ENCODE measurements at places on chromosomes 11 and 22.

- peaks cover 8% of the 10 kb centered on the region for H3K4me1 ChIP-seq
- H3K27ac ChIP-seq: no peak overlapping the region
- no peaks in the 10 kb centered on the region for H3K27me3 ChIP-seq
- DNase-seq: no peak
- H3K4me3 ChIP-seq: no peak overlapping the region
Observed at GRCh38 chr22:20517422-20517821, 10.0 kb downstream of the MED15 start.

DNA sequence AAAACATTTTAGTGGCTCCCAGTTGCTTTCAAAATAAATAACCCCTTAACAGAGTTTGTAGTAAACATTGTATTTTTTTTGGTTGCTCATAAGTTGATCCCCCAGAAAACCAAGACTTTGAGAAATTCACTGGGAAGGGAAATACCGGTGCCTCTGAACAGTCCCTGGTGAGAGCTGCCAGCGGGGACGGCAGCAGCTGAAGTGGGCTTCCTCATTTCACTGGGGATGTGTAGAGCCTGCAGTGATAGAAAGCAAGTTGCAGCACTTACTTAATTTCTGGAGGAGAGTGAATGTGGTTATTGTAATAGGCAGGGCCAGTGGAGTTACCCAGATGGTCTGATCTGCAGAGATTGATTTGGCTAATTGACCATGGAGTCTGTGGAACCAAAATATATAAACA is 18.6 kb upstream of the MCHR1 start:
- H3K27me3 ChIP-seq: no peaks in the 10 kb centered on the region
- DNase-seq: no peak
- H3K4me1 ChIP-seq: peaks cover 16% of the 10 kb centered on the region

DNA sequence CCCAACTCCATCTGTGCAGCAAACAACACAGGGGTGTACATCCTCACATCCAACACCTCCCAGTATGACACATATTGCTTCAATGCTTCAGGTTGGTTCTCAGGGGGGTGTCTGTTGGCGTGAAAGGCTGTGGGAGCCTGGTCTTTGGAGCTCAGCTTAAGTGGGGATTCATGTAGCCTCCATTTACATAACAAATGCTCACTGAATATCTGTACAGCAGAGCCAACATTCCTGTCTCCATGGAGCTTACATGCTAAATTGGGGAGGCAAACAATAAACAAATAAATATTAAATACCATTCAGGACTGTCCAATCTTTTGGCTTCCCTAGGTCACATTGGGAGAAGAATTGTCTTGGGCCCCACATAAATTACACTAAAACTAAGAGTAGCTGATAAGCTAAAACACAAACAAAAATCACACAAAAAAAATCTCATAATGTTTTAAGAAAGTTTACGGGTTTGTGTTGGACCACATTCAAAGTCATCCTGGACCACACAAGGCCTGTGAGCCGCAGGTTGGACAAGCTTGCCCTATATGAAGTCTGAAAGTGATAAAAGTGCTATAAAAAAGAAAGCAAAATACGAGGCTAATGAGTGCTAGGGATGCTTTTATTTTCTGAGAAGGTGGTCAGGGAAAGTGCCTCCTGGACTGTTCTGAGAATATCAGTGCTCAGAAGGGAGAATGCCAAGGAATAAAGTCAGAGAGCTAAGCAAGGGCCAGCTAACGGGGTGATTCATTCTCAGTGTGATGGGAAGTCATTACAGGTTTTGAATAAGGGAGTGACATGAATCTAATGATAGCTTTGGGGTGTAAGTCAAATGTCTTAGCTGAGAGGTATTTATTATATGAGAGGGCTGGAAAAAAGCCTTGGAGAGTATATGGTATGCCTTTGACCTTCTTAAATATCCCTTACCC is 41.6 kb downstream of the CD44 start:
- H3K4me1 ChIP-seq: no peaks in the 10 kb centered on the region
- no peaks in the 10 kb centered on the region for H3K36me3 ChIP-seq
- H3K27me3 ChIP-seq: no peaks in the 10 kb centered on the region
- no peak overlapping the region for H3K4me3 ChIP-seq
- H3K27ac ChIP-seq: no peak overlapping the region

GRCh38 chr22:47854251-47854650 is 1091.8 kb downstream of the TBC1D22A start:
- H3K4me3 ChIP-seq: no peak overlapping the region
- H3K27me3 ChIP-seq: peaks cover 20% of the 10 kb centered on the region
- no peaks in the 10 kb centered on the region for H3K36me3 ChIP-seq
- no peaks in the 10 kb centered on the region for H3K4me1 ChIP-seq

GRCh38 chr11:726278-727220 is 20.5 kb downstream of the EPS8L2 start:
- H3K27ac ChIP-seq: no peak overlapping the region
- H3K27me3 ChIP-seq: no peaks in the 10 kb centered on the region
- peaks cover 37% of the 10 kb centered on the region for H3K4me1 ChIP-seq
- peaks cover 20% of the 10 kb centered on the region for H3K36me3 ChIP-seq
- H3K4me3 ChIP-seq: no peak overlapping the region

- DNase-seq: no peak
- no peaks in the 10 kb centered on the region for H3K36me3 ChIP-seq
- no peak overlapping the region for H3K4me3 ChIP-seq
- no peak overlapping the region for H3K27ac ChIP-seq
- H3K4me1 ChIP-seq: no peaks in the 10 kb centered on the region
Observed at GRCh38 chr11:11532574-11532973, 89.2 kb downstream of the GALNT18 start.

- no peak overlapping the region for H3K27ac ChIP-seq
- peaks cover 1% of the 10 kb centered on the region for H3K36me3 ChIP-seq
- no peaks in the 10 kb centered on the region for H3K27me3 ChIP-seq
- no peak for DNase-seq
- H3K4me1 ChIP-seq: no peaks in the 10 kb centered on the region
Observed at GRCh38 chr11:32905028-32905667, 12.5 kb downstream of the QSER1 start.

GRCh38 chr11:46733234-46733633 is 14.2 kb downstream of the F2 start:
- H3K4me1 ChIP-seq: peaks cover 33% of the 10 kb centered on the region
- H3K27me3 ChIP-seq: no peaks in the 10 kb centered on the region
- DNase-seq: no peak
- H3K4me3 ChIP-seq: no peak overlapping the region
- peaks cover 63% of the 10 kb centered on the region for H3K36me3 ChIP-seq
- H3K27ac ChIP-seq: no peak overlapping the region

GRCh38 chr11:64523456-64524157 is 67.4 kb upstream of the SLC22A12 start:
- H3K4me3 ChIP-seq: no peak overlapping the region
- no peak for DNase-seq
- H3K4me1 ChIP-seq: no peaks in the 10 kb centered on the region
- no peaks in the 10 kb centered on the region for H3K36me3 ChIP-seq

GRCh38 chr22:49181431-49181830 is 646.2 kb downstream of the BRD1 start:
- no peak for DNase-seq
- no peak overlapping the region for H3K4me3 ChIP-seq
- H3K4me1 ChIP-seq: peaks cover 21% of the 10 kb centered on the region
- no peaks in the 10 kb centered on the region for H3K36me3 ChIP-seq
- H3K27ac ChIP-seq: no peak overlapping the region

- no peaks in the 10 kb centered on the region for H3K27me3 ChIP-seq
- H3K27ac ChIP-seq: no peak overlapping the region
- DNase-seq: no peak
Observed at GRCh38 chr11:116348226-116348625, 424.6 kb downstream of the BUD13 start.

- H3K4me1 ChIP-seq: peaks cover 100% of the 10 kb centered on the region
- no peak overlapping the region for H3K27ac ChIP-seq
- DNase-seq: no peak
Observed at GRCh38 chr11:75513250-75513649, 12.5 kb downstream of the GDPD5 start.

DNA sequence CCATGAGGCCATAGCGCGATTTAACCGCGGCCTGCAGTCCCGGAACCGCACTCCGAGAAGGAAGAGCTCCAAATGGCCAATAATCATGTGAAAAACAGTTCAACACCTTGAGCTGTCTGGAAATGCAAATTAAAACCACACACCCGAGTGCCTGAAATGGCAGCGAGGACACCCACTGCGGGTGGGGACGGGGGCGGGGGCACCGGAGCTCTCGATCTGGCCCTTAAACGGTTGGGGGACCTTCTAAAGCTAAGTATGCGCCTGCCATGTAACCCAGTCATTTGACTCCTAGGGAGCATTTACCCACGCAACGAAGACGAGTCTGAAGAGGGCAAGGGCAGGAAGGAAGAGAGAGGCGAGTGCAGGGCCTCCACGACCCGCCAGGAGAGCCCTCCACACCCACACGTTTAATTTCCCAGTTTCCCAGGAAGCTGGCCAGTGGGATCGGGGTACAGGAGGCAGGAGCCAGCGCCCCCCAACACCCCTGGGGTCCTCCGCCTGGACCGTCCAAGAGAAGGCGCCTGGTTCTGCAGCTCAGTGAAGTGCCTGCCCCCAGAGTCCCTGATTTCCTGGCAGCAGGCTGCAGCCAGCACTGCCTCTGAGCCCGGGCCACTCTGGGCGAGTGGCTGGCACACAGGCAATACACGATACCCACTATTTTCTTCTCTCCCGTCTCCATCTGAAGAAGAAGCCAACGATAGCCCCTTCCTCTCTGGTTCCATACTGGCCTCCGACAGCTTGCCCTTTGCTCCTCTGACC is 1.7 kb downstream of the TTLL8 start:
- H3K4me1 ChIP-seq: peaks cover 7% of the 10 kb centered on the region
- no peak overlapping the region for H3K4me3 ChIP-seq
- no peak for DNase-seq
- H3K36me3 ChIP-seq: no peaks in the 10 kb centered on the region
- H3K27me3 ChIP-seq: peaks cover 19% of the 10 kb centered on the region

DNA sequence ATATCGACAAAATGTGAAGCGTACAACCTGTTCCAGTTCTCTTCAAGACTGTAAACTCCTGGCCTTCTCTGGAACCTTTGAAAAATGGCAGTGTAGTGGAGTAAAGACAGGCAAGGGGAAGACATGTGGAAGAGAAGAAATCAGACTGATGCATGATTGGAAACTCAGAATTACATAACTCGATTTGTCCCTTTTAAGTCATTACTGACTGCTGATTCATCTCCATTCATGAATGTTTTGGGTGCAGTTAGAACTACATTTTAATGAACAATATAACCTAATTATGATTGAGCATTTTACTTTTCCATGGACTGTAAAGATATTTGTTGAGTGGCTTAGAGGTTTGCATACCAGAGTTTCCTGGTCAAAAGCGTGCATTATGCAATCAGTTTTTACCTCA is 32.9 kb downstream of the FAT3 start:
- H3K27ac ChIP-seq: no peak overlapping the region
- no peaks in the 10 kb centered on the region for H3K4me1 ChIP-seq
- H3K36me3 ChIP-seq: no peaks in the 10 kb centered on the region
- no peaks in the 10 kb centered on the region for H3K27me3 ChIP-seq
- DNase-seq: no peak
- no peak overlapping the region for H3K4me3 ChIP-seq

GRCh38 chr22:17540481-17540880 is 22.8 kb upstream of the SLC25A18 start:
- no peaks in the 10 kb centered on the region for H3K27me3 ChIP-seq
- DNase-seq: no peak
- no peaks in the 10 kb centered on the region for H3K4me1 ChIP-seq
- no peaks in the 10 kb centered on the region for H3K36me3 ChIP-seq
- no peak overlapping the region for H3K27ac ChIP-seq
- H3K4me3 ChIP-seq: no peak overlapping the region

DNA sequence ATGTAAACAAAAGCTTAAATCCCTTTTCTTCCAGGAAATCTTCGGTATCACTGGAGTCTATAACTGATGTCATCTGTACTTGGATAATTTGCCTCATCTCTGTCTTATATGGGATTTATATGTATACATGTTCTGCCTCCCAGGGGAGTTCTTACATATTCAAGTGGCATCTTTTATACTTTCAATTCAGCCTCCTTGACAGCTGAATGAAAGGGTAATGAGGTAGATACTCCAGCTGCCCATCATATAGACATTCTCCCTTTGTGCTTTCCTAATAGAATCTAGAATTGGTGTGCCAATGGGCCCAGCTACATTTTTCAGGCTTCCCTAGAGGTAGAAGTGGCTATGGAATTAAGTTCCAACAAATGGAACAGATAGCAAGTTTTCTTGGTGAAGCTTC is 223.8 kb downstream of the LRRC4C start:
- no peaks in the 10 kb centered on the region for H3K27me3 ChIP-seq
- no peak overlapping the region for H3K4me3 ChIP-seq
- DNase-seq: no peak
- H3K4me1 ChIP-seq: no peaks in the 10 kb centered on the region
- no peaks in the 10 kb centered on the region for H3K36me3 ChIP-seq

GRCh38 chr22:44068422-44069191 is 44.5 kb downstream of the PARVB start:
- DNase-seq: no peak
- no peaks in the 10 kb centered on the region for H3K4me1 ChIP-seq
- H3K27me3 ChIP-seq: 0 out of 3 replicates have a peak, but pooled peaks cover 3% of the 10 kb centered on the region
- no peak overlapping the region for H3K4me3 ChIP-seq

GRCh38 chr22:23289851-23290724 is 109.8 kb downstream of the BCR start:
- peaks cover 19% of the 10 kb centered on the region for H3K36me3 ChIP-seq
- peak; percentile 80 for DNase-seq
- peak overlapping the region; percentile 63 for H3K27ac ChIP-seq
- peaks cover 32% of the 10 kb centered on the region for H3K4me1 ChIP-seq
- H3K27me3 ChIP-seq: no peaks in the 10 kb centered on the region

DNA sequence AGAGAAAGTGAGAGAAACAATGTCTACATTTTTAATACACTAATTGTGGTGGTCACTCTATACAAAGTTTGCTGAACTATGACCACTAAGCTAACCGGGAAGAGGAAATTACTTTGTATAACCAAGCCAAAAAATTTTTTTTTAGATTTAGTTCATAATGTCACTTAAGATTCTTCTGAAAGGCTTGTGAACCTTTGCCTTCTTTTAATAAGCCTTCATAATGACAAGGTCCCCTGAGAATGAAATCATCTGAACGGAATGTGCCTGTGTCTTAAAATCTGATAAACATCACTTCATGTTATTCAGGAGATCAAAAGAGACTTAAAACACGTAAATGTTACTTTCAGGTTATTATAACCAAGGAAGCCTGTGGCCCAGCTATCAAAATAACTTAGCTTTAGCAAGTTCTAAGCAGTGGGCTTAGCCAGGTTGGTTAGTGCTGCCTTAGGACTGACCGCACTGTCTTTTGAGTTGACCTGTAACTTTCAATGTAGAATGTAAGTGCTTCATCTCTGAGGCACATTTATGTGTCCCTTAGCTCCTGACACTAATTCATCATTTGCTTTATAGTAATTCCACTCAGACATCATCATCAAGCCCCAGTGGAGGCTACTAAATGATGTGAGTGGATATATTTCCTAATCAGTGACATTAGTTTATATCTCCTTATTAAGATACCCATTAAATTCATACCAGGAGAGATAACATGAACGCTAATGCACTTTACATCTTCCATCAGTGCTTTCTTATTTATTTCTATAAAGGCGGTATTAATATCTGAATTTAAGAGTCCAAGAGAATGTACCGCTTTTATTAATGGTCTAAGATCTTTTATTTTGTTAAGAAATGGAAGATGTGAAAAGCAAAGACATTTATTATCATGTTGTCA is 122.5 kb downstream of the WNT11 start:
- no peak overlapping the region for H3K27ac ChIP-seq
- no peak for DNase-seq
- H3K27me3 ChIP-seq: no peaks in the 10 kb centered on the region
- peaks cover 2% of the 10 kb centered on the region for H3K36me3 ChIP-seq
- H3K4me1 ChIP-seq: no peaks in the 10 kb centered on the region

- H3K4me3 ChIP-seq: no peak overlapping the region
- no peak overlapping the region for H3K27ac ChIP-seq
- no peaks in the 10 kb centered on the region for H3K36me3 ChIP-seq
- peaks cover 36% of the 10 kb centered on the region for H3K4me1 ChIP-seq
- DNase-seq: peak; percentile 85
- no peaks in the 10 kb centered on the region for H3K27me3 ChIP-seq
Observed at GRCh38 chr11:130042093-130042591, 27.6 kb upstream of the APLP2 start.
